ENCODE measurements at places on chromosomes 2 and 18.

GRCh38 chr18:63210521-63210920 lies 109.0 kb downstream of the BCL2 start:
- no peak for DNase-seq

DNA sequence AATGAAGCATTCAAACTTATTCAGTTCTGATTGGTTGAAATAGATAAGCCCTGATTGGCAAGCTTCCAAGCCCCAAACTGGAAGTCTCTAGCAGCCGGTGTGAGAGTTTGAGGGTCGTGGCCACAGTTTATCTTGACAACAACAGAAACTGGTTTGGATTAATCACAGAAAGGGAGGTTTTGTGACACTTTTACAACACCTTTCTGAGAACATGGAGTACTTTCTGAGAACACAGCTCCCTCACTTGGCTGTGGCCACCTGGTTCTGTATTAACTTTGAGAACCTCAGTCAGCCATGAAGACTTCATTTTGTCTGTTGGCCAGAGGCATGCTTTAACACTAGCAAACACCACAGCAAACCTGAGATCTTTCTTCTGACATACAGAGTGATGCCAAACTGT lies 280.7 kb upstream of the VWC2L start:
- peak; percentile 5 for DNase-seq

- DNase-seq, result no peak
These were observed 1.1 kb upstream of the SPAST start for GRCh38 chr2:32061973-32062861.

DNA sequence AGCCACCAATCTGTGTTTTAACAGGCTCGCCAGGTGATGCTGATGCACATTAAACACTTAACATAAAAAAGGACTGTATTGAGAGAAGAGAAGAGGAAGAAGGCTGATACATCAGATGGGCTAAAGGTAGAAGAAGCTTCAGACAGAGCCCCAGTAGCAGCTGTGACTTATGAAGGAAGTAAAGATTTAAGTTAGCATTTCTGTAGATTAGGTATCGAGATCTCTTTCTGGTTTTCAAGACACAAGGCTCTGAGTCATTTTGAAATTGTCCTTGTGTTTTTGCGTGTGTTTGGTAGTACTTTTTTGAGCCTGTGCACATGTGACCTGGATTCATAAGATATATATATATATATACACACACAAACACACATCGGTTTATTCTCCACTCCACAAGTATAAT lies 40.6 kb upstream of the GCFC2 start:
- no peak for DNase-seq

GRCh38 chr18:62323483-62324180 lies 1.5 kb upstream of the TNFRSF11A start:
- DNase-seq, result no peak

- no peak for DNase-seq
These were observed 125.5 kb downstream of the ATAD2B start for GRCh38 chr2:23801396-23801795.

GRCh38 chr18:64097497-64097896 lies 51.4 kb downstream of the LINC00305 start:
- DNase-seq, result no peak

- peak; percentile 90 for DNase-seq
These were observed 18.7 kb upstream of the DUSP2 start for GRCh38 chr2:96163768-96164429.

GRCh38 chr2:11808016-11808400 lies 61.6 kb downstream of the LPIN1 start:
- DNase-seq, result no peak

GRCh38 chr18:58977223-58977622 lies 112.5 kb downstream of the ZNF532 start:
- DNase-seq, result no peak

DNA sequence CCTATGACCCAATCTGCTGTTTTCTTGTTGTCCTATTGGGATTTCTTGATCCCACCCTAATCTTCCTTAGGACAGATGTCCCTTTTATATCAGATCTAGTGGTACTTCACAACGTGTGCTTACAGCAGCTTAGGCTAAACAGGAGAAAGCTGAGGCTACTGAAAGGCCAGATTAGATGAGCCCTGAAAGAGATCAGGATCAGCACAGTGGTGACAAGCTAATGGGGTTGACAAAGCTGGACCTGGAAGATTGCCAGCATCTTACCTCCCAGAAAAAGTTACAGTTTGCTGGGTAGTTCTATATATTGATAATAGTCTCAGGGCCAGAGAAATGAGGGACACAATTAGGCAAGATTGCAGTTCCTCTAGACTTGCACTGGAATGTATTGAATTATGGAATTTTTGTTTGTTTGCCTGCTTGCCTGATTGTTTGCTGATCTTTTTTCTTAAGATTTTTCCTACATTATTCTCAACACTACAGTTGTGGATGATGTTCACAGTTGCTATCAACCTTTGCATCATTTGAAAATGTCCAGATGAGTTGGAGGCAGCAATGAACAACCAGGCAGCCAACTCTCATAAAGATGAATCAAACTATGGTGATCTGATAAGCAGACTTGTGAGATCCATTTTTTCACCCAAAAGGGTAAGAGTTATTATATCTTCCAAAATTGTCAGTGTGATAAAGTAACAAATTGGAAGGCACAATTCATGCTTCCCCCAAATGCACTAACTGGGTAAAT lies 49.1 kb upstream of the PIK3C3 start:
- no peak for DNase-seq

GRCh38 chr18:52319424-52319983 lies 20.5 kb upstream of the DCC start:
- no peak for DNase-seq

- DNase-seq, result no peak
These were observed 58.2 kb upstream of the HDAC4 start for GRCh38 chr2:239459056-239459455.

GRCh38 chr2:124753842-124754241 lies 728.8 kb downstream of the CNTNAP5 start:
- DNase-seq, result no peak

DNA sequence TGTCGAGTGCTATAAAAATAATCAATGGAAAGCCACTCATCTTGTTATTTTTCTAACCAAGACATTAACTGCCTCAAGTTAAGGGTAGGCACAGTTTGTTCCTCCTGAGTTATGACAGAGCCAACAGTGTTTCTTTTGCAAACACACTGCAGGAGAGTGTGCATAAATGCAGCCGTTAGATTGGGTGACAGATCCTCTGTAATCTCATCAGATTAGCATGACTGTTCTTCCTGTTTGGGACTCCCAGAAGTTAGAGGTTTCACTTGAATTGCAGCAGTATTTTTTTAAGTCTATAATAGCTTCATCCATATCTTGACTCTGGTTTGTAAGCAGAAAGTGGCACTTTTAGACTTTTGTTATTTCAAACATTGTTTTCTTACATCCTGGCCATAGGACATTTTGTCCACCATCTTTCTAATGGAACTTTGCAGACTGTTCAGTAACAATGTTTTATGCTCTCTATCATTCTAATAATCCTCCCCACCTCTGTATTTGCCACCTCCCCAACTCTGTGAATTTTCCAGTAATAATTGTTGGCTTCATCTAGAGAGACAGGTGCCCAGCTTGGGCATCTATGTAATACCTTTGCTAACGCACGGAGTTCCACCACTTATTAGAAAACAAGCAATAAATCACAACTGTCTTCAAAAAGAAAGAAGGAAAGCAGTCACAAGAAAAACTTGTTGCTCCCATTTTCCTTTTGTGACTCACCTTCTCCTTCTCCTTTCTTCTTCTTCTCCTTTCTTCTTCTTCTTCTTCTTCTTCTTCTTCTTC lies 560.0 kb downstream of the ADCYAP1 start:
- peak; percentile 62 for DNase-seq

GRCh38 chr18:74171910-74172606 lies 23.7 kb downstream of the TIMM21 start:
- no peak for DNase-seq

GRCh38 chr18:54415086-54415485 lies 57.4 kb downstream of the C18orf54 start:
- DNase-seq, result no peak

- no peak for DNase-seq
These were observed 79.6 kb downstream of the DNER start for GRCh38 chr2:229634601-229635370.

- DNase-seq, result no peak
These were observed 29.5 kb downstream of the KIAA2012 start for GRCh38 chr2:202102425-202103000.

GRCh38 chr2:241315879-241316631 lies at the start of gene SEPTIN2:
TSS of gene SEPTIN2 (plus strand) at chr2:241315925. CDS start at chr2:241324233, 8,308 bp downstream.
- DNase-seq, result no peak

- DNase-seq, result no peak
These were observed 155.4 kb downstream of the MAP2 start for GRCh38 chr2:209579230-209579749.

- DNase-seq, result no peak
These were observed 171.3 kb downstream of the DLGAP1 start for GRCh38 chr18:4283746-4284291.

- no peak for DNase-seq
These were observed 40.0 kb upstream of the GPC1 start for GRCh38 chr2:240395448-240395847.

DNA sequence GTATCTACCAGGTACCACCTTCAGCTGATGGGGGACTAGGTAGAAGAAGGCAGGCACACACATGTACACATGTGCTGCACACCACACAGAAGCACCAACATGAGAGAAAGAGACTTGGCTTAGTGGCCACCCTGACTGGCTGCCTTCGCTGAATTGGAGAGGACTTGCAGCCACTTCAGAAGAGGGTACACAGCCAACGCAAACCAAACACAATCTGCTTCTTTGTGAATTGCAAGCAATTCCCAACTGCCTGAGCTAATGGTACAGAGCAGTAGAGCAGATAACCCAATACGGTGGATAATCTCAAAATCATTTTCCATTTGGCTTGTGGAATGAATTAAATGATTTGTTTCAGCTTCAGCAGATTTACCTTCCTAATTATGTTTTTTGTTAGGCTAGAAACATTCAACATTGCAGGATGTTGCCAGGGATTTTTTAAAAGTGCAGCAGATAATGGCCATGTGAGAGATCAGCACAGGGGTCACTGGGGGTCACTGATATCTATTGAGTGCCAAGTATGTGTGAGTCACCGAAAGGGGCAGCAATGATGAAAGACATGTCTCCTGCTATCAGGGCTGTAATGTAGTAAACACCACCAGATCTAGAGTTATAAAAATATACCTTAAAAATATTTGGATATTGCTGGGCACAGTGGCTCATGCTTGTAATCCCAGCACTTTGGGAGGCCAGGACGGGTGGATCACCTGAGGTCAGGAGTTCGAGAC lies 652.6 kb downstream of the BCL11A start:
- DNase-seq, result no peak

DNA sequence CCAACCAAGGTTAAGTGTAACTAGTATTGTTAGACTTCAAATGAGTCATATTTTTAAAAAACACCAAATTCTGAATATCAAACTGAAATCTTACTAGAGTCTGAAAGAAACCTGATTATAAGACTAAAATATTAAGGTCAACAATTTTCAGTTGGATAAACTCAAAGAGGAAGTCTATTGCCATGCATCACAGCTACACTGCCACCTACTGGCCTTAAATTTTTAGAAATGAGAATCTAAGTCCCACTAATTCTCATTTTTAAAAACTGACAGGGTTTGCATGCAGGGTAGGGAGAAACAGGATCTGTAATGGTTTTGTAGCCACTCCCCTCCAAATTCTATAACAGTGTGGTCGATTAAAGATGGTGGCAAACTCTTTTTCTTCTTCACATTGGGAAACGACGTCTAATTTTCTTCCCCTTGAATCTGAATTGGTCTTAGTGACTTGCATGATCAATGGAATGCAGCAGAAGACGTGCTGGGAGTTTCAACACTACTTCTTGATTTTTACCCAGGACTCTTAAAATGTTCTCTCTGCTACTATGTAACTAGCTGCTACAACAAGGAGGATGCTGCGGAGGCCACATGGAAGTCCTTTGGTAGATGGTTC lies 176.1 kb upstream of the SESTD1 start:
- DNase-seq, result peak; percentile 33

- no peak for DNase-seq
These were observed 217.9 kb upstream of the RND3 start for GRCh38 chr2:150705357-150705756.

DNA sequence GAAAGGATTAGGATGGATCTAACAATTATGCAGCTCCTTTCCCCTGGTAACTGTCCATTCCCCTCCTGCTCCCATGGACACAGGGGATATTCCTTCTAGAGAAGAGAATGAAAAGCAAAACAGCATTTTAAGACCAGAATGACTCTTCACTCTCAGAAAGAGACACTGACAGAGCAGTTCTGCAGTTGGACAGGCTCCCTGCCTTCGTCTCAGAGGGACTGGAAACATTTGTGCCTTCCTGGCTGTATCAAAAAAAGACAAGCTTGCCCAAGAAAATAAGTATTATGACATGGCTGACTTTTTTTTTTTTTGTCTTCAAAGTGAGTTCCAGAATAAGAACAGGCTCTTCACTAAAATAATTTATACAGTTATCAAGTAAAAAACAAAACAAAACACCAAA lies 9.5 kb downstream of the PID1 start:
- DNase-seq, result no peak

- DNase-seq, result no peak
These were observed 212.1 kb downstream of the TTC32 start for GRCh38 chr2:19689646-19690168.

Data from Jurkat, Clone E6-1 (cell line).